Renal cortex interstitium (tissue), 15 donors: ENCODE measurements at places on chromosomes 7 and 10.

DNA sequence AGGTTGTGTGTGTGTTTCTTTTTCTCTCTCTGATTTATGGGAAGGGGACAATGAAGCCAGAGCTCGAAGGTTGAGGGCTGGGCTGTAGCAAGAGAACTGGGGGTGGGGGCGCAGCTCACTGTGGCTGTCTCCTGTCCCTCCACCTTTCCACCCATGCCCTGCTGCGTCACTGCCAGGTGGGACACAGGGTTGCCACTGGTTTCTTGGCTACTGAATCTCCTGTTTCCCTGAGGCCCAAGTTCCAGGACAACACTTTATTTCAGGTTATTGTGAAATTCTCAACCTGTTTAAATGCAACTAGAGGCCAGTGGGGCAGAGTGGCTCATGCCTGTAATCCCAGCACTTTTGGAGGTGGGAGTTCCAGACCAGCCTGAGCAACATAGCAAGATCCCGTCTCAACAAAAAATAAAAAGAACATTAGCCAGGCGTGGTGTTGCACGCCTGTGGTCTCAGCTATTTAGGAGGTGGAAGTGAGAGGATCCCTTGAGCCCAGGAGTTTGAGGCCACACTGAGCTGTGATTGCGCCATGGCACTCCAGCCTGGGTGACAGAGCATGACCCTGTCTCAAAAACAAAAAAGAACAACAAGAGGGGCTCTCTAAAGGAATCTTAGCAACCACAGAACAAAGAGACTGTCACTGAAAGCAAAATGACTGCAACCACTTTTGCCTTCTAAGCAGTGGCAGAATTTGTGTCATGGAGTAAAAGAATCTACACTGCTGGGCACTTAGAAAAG is 22.6 kb downstream of the TBATA start:
- no peak for DNase-seq

DNA sequence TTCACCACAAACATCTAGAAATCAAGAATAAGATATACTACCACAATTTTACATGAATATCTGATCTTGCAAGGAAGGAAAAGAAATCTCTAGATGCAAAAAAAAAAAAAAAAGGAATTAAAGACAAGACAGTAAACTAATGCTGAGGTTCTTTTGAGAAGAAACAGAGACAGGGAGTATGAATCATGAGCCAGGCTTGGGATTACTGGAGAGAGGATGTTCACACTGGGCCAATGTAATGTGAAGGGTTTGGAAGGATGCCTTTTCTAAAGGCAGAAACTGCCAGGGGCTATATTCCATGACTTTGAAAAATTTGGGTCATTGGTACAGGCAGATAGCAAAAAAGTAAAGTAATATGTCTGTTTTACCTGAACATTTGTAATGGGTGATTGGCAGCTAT is 573.0 kb upstream of the IGFBP3 start:
- no peak for DNase-seq

DNA sequence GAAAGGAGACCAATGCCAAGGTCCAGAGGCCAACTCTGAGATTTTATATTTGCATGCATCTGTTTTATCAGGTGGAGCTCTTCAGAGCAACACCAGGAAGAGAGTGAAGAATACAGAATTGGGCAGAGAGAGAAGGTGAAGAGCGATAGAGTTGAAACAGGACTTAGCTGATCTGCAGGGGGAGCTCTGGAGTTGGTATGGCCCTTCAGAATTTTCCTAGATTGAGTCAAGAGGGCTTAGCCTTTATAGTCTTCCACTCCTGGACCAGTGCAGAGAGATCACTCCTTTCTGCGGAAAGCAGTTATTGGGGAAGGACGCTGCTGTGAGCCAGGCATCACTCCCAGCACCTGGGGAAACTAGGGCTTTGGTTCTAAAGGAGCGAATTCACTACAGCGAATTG is 105.0 kb upstream of the DGKB start:
- DNase-seq: no peak

- DNase-seq: no peak
These were observed 35.1 kb upstream of the PCGF5 start for GRCh38 chr10:91185239-91185875.

- no peak for DNase-seq
These were observed 53.1 kb upstream of the GTF2IRD1 start for GRCh38 chr7:74400420-74401136.

DNA sequence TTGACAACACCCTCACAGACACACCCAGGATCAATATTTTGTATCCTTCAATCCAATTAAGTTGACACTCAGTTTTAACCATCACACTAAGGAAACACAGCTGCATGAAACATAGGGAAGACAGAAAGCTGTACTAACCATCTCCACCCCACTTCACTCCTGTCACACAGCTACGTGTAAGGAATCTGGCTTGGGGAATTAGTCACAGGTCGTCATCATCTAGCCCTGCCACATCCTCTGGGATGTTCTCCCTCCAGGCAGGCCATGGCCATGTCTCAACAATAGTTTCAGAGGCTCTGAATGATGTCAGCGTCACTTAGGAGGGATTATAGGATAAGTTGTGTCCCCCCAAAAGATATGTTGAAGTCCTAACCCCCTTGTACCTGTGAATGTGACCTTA is 10.8 kb upstream of the SEMA3C start:
- DNase-seq: no peak

DNA sequence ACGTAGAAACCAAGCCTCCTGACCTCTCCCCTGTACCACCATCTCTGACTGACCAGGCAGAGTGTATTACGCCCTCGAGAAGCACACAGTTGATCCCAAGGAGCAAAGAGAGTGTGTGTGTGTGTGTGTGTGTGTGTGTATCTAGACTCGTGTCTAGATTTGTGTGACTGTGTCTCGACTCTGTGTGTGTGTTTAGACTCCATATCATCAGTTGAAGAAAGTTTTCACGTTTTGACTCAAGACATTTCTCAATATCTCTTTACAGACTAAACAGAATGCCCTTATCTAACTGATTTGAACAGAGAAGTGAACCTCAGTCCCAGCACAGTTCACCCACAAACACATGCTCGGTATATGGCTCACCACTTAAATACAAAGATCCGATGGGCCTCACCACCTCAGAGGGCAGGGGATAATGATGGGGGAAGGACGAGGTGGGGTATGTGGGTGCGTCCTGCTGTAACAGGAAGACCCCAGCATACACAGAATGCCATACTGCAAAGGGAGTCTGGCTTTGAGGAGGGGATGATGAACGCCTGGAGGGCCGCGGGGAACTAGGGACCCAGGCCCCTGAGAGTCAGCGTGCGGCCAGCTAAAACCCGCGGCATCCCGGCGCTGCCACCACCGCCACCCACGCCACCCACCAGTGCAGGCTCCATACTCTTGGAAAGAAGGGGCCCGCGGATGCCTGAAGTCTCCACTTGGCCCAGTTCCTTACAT is 780 bp downstream of the ALDH18A1 start:
- DNase-seq: peak; percentile 7

DNA sequence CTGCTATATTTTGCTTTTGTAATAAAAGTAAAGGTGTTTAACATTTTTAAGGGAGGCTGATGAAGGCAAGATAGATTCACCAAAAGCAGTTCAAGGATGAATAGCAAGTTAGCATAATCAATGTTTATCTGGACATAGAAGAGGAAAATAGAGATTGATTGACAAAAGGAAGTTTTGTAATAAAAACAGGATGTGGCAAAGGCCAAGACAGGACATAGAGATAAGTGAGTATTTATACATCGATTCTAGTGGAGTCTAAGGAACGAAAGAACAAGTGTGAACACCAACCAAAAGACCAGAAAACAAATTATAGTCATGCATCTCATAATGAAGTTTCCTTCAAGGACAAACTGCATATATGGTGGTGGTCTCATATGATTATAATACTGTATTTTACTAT is 123.8 kb downstream of the CCDC71L start:
- no peak for DNase-seq

DNA sequence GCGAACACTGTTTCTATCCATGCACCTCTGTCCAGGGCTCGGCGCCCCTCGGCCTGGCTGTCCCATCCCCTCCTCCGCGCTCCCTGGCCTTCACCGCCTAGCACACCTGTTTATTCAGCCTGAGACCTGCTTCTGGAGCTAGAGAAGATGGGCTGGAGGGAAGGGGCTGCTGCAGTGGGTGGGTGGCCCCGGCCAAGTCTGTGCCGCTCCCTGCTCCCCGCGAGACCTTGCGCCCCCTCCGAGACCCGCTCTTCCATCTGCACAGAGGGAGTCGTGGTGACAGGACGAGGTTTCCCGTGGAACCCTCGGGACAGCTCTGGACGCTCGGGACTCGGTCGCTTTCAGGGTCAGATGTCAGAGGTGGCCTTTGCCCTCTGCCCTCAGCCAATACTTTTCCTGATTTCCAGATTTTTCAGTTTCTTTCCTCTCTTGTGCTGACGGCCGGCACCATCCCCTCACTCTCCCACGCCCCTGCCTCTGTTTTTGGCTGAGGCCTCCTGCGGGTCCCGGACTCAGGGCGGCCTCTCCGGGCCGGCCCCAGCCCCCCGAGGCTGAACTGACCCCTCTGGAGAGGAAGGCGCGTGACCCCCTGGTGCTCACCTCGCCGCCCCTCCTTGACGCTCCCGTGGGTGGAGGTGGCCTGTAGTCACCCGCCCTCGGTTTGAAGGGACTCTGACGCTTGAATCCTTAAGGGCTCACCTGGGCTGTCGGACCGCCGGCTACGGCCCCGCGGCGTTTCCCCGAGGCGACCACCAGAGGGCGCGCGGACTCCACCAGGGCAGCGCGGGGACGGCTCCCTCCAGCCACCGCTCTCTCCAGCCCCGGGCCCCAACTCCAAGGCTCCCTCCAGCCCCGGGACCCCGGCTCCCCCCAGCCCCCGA is 15.6 kb downstream of the SHH start:
- DNase-seq: no peak

DNA sequence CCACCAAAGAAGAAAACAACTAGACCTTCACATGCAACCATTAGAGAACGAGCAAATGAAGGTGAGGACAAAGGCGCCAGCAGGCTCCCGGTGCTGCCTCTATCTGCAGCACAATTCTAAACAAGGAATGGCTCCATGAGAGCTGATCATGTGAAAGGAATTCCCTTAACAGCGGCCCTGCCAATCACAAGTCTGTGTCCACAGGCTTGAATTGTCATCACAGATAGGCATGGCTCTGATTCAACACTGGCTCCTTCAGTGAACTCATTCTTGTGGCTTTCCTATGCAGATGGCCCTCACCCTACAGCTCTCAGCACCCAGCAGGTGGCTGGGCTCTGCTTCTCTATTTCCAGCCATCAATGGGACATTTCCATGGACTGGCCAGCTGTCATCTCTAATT is 36.2 kb downstream of the LAMB1 start:
- no peak for DNase-seq

- no peak for DNase-seq
These were observed 37.1 kb downstream of the ATXN7L1 start for GRCh38 chr7:105839266-105839665.

- DNase-seq: no peak
These were observed 188.3 kb downstream of the WDR37 start for GRCh38 chr10:1244493-1244892.

- DNase-seq: no peak
These were observed 10.8 kb upstream of the PYROXD2 start for GRCh38 chr10:98425511-98426352.

GRCh38 chr7:147279964-147280374 is 1163.4 kb downstream of the CNTNAP2 start:
- no peak for DNase-seq

GRCh38 chr10:4334871-4335270 is 491.1 kb upstream of the AKR1E2 start:
- no peak for DNase-seq
